Sigmoid colon (tissue), 7 donors: ENCODE measurements at places on chromosomes 16 and 17. TPM values are rescaled to one million over a fixed set of nuclear protein-coding genes. Genes with fewer than 3 reads are reported as not detected.

DNA sequence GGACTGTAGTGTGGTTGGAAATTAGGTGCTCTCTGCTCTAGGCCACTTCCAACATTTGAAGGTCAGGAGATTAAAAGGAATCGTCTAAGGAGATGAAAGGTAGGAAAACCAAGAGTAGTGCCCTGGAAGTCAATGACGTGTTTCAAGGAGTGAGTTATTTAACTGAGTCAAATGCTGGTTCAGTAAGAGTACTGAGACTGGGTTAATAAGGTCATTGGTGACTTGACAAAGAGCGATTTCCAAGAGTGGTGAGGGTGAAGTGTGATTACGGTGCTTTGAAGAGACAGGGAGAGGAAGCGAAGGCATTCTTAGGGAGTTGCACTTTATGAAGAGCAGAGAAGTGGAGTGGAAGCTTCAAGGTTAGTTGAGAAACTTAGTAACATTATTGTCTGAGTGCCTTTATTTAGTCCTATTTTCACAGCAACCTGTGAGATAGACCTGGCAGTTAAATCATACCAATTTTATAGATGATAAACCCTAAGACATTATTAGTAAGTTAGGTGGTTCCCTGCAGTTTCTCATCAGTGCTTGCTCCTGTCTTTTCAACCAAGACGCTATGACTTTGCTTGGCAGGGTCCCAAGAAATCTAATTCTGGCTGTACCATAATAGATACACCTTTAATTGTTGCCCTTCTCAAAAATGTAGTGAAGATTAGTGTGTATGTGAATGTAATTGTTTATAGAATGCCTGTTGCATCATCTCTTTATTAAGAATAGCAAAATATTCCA is 5.9 kb downstream of the ZNF207 start:
- peaks cover 35% of the 10 kb centered on the region for H3K36me3 ChIP-seq
- DNase-seq, result no peak
- H3K4me1 ChIP-seq, result peaks cover 65% of the 10 kb centered on the region
- no peak overlapping the region for H3K4me3 ChIP-seq

- DNase-seq, result no peak
- H3K4me3 ChIP-seq, result no peak overlapping the region
- H3K27ac ChIP-seq, result no peak overlapping the region
These were observed 605.5 kb downstream of the RBFOX1 start for GRCh38 chr16:7938175-7938574.

The SLC16A6 gene
- total RNA-seq, result 0.14 TPM

GRCh38 chr17:67759355-67760171 is 41.8 kb downstream of the NOL11 start:
- DNase-seq, result peak; percentile 65
- H3K36me3 ChIP-seq, result no peaks in the 10 kb centered on the region
- H3K27me3 ChIP-seq, result no peaks in the 10 kb centered on the region
- H3K4me3 ChIP-seq, result no peak overlapping the region
- no peaks in the 10 kb centered on the region for H3K4me1 ChIP-seq
- H3K27ac ChIP-seq, result no peak overlapping the region

GRCh38 chr16:56341656-56342399 is 83.5 kb downstream of the AMFR start:
- H3K4me3 ChIP-seq, result no peak overlapping the region
- H3K27me3 ChIP-seq, result no peaks in the 10 kb centered on the region
- peaks cover 97% of the 10 kb centered on the region for H3K36me3 ChIP-seq

The CD79B gene
- 1.1 TPM for total RNA-seq
